ENCODE measurements at places on chromosomes 3 and 15.

DNA sequence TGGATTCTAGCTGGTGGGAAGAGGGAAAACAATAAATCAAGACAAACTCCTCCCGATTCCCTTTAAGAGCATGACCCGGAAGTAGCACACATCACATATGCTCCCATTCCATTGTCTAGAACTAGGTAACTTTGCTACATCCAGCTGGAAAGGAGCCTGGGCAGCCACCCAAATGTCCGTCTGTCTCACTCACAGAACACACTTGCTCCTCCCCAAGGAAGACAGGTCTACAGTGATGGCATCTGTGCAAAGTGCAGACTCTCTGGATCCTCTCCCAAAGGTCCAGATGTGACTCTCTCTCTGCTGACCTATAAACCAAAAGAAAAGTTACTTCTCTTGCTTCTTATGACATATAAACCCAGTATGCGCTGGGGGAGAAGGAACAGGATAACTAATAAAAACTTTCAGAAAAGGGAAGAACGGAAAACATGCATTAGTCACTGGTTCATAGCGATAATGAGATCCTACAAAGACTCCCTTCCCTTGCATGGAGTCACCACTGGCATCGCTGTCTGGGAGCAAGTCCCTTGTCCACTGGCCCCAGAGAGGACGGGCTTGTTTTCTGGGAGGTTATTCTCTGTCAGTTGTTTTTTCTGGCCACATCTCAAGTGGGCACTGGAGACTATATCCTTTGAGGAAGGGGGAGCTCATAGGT is 29.8 kb upstream of the EPHB3 start:
- DNase-seq = no peak

DNA sequence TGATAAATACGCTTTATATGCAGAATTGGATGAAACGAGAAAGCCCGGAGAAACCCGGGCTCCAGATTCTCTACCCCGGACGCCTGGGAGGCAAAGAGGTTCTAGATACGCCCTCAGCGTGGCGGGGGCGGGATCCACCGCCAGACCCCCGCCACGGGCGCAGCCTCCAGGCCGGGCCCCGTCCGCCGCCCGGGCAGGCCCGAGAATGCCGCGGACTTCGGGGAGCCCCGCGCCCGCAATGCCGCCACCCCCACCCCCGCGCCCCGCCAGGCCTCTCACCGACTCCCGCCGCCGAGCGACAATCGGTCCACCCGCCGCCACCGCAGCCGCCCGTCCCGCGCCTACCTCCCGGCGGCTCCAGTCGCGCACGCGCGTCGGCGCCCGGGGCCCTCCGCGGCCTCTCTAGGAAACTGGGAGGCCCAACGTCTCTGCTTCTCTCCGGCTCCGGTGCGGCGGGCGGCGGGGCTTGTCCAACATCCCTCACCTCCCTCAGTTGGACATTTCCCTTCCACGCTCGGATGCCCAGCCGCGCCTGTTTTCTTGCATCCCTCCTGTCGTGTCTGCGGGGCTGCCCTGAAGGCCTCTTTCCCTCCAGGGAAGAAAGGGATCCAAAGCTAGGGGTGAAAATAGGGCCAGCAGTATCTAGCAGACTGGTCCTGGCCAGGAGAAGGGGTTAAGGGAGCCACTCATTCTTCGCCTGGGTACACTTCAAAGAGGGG is at the start of gene ZNF445:
Gene ZNF445 (minus strand): TSS at position 359 of the 719 bp plus-strand sequence. CDS start 22,121 bp downstream, outside the sequence.
- DNase-seq = peak; percentile 64

DNA sequence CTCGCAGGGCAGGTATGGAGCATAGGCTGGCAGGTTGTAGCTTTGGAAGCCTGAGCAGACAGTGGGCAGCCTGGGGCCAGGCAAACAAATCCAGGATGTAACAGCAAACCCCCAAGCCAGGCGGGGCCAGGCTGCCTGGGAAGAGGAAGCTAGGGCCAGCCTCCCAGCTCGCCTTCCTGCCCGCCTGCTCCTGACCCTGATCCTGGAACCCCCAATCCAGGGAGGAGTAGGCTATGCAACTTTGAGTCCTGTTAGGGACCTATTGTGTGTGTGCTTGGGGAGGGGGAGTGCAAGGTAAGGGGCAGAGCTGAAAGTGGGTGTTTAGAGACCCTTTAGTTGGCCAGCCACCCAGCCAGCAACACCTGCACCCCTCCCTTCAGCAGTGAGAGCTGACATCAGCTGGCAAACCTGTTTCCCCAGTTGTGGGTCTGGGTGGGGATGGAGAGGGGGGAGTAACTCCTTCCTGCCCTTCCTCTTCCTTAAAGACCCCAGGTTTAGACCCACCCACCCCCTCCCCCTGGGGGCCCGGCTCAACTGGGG is 2.5 kb downstream of the NBEAL2 start:
- DNase-seq = no peak

DNA sequence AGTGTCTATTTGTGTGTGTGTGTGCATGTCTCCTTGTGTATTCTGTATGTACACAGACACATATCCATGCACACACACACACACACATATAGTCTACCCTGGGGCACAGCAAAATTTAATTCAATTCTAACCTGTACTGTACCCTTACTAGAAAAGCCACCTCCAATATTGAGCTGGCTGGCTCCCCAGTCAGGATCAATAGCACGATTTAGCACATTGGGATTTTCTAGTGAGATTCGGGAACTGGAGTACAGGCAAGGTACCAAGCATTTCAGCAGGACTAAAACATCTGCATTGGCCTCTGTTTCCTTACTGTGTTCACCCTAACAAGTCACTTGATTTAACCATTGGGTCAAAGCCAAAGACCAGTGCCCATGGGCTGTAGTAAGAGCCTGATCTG is 13.2 kb downstream of the FSTL1 start:
- DNase-seq = no peak

DNA sequence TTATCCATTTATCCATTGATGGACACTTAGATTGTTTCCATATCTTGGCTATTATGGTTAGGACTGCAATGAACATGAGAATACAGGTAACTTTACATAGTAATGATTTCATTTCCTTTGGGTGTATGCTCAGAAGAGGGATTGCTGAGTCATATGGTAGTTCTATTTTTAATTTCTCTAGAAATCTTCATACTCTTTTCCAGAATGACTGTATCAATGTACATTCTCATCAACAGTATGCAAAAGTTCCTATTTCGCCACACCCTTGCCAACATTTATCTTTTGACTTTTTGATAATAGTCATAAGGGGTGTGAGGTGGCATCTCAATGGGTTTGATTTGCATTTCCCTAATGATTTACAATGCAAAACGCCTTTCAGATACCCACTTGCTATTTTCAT is 6.2 kb upstream of the NIPA1 start:
- no peak for DNase-seq

- DNase-seq = no peak
Measured at GRCh38 chr15:26804063-26804804, 31.4 kb upstream of the GABRB3 start.
